ENCODE measurements at places on chromosomes 3 and 15.
A peak's percentile ranks its signal among the peaks of the same experiment; 100 is the strongest.

DNA sequence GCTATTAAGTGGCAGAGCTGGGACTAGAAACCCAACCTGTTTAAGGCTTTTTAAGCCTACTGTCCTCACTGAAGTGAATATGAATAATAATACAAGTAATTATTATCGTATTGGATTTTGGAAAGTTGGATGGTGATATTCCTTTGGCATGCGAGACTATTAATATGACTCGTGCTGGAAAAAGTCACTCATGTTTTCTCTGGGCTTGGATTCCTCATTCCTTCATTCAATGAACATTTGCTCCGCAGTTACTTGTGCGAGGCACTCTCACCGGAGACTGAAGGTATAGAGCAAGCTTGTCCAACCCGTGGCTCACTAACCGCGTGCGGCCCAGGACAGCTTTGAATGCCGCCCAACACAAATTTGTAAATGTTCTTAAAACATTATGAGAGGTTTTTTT is 694 bp downstream of the PLAAT1 start:
- no peak for DNase-seq

DNA sequence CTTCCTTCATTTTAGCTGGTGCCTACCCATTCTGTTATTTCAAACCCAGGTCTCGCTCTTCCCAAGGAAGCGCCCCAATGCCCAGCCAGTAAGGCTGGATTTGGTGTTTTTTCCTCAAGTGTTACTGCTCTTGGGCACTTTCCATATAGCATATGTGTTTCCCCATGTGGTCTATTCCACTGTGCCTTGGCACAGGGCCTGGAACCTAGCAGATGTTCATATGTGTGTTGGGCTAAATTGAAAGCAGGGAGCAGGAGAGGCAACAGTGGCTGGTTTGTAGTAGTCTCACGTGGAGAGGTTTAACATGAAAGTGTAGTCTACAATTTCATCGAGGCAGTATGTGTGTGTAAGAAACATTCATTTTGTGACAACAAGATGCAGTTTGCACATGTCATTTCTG is 48.2 kb upstream of the TEX264 start:
- DNase-seq: no peak

GRCh38 chr15:64112904-64113303 is 17.1 kb downstream of the SNX1 start:
- no peak for DNase-seq

GRCh38 chr15:101014921-101015841 is 96.0 kb downstream of the LRRK1 start:
- peak; percentile 86 for DNase-seq

- no peak for DNase-seq
These were observed 315.7 kb upstream of the GADL1 start for GRCh38 chr3:31210068-31210645.

DNA sequence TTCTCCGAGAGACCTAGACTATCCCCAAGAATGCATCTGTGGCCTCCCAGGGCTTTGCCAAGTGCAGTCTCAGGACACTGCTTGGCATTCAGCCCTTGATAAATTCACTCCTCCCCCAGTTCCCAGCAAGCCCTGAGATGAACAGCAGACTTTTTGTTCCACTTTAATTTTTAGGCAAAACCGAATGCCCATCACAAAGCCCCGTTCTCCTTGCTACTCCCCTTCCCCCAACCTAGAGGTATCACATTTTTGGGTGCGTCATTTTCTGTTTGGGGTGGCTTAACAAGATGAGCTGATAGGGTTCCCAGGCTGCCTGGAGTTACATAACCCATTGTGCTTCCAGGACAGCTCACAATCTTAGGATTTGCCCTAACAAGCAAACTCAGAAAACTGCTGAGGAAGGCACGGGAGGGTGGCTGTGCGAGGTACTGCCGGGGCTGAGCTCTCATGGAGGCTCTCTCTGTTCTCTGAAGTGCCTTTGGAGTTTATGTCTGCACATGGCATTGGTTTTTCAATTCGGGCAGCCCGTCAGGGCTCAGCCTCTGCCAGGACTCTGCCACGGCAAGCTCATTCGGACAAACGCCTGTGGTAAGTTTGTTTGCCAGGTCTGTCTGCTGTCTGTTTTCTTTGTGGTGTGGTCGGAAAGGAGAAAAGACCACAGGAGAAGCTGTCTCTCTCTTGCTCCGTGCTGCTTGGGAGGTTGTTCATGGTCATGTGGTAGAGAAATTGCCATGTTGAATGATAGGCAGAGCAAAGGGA is at the start of gene TRAK1:
TRAK1 (plus strand) TSS at position 385 of the 759 bp plus-strand sequence; CDS start at position 498, 113 bp downstream.
- DNase-seq: no peak

DNA sequence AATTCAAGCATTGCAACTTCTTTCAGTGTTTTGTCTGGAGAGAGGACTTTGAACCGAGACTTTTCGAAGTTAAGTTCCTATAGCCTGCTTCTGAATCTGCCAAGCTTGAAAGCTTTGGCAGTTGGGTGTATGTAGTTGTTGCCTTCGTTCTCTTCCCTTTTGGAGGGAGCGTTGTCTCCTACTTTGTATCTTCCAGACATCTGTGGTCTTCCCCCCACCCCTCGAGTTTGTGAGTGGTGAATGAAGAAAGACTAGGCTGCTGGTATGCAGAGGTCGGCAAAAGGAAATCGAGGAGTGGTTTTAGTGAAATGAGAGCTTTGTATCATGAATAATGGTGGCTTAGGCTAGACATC is 1.3 kb downstream of the CTNNB1 start:
- DNase-seq: peak; percentile 33

DNA sequence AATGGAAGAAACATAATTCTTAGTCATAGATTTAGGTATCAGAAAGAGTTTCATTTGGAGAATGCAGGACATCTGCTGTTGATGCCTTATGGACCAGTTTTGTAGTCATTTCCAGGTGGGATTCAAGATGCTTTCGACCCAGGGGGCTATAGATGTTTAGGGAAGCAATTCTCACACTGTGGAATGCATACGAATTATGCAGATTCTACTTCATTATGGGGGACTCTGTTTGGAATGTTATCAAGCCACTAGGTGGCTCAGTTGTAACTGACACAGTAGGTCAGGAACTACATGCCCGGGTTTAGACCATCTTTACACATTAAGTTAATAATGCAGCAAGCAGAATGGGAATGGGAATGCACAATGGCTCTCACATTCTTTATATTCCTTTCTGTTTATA is 1359.8 kb downstream of the ZPLD1 start:
- DNase-seq: no peak

GRCh38 chr3:128702391-128702790 is 23.6 kb upstream of the RAB7A start:
- no peak for DNase-seq

GRCh38 chr15:50112488-50113186 is 6.4 kb downstream of the ATP8B4 start:
- no peak for DNase-seq
